Cortex of kidney (tissue), 1 donor: ENCODE measurements at places on chromosomes 7 and 10.

DNA sequence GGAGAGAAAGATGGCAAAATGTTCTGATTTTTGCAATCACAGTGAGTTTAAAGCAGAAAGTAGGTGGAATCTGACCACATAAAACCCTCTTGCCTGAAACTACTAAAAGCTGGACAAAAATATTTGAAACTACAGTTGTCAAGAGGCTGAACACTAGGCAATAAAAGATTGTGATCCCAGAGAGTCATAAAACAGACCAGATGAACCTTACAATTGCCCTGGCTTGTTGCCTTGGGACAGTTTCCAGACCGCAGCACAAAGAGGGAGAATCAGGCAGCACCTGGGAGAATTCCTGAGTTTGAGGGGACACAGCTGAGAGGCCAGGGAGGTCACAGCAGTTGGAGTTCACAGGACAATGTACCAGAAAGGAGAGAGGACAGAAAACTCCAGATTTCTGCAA is 107.3 kb upstream of the NANOS1 start:
- no peak for DNase-seq

DNA sequence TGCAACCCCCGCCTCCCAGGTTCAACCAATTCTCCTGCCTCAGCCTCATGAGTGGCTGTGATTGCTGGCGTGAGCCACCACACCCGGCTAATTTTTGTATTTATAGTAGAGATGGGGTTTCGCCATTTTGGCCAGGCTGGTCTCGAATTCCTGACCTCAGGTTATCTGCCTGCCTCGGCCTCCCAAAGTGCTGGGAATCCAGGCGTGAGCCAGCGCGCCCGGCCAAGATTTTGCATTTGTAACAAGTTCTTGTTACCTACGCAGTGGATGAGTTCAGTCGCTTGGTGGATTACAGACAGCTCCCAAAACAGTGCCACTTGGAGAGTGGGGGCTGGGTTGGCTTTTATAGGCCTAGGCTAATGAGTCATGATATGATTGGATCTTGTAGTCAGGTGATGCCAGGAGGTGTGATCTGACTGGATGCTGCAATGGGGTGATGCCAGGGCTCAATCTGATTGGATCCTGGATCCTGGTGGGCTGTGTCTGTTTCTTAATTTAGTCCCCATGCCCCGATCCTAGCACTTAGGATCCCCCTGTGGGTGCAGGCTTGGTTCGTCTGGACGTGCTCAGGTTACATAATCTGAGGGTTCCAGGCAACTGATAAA is 20.3 kb downstream of the SBDS start:
- no peak for DNase-seq

- no peak for DNase-seq
Observed at GRCh38 chr7:4549681-4550080, 132.4 kb upstream of the FOXK1 start.

DNA sequence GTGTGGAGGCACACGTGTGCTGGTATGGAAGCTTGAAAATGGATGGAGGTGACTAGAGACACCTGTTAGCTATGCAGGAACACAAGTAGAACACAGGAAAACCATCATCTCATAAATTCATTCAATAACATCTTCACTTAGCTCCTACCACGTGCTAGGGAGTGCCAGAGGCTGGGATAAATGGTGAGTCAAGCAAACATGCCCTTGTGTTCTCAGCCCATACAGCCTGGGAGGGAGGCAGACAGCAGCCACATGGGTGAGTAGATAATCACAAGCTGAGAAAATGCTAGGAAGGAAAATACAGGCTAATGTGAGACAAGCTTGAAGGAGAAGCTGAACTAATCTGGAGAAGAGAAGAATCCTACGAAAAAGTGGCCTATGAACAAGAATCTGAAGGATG is 468.0 kb upstream of the ZMIZ1 start:
- DNase-seq = no peak

GRCh38 chr10:73095481-73096021 is 1.1 kb downstream of the P4HA1 start:
- DNase-seq = no peak

GRCh38 chr10:58086144-58086762 is 181.4 kb downstream of the IPMK start:
- DNase-seq = no peak

- no peak for DNase-seq
Observed at GRCh38 chr7:55127622-55128081, 108.8 kb downstream of the EGFR start.

GRCh38 chr7:28062197-28062991 is 118.2 kb downstream of the JAZF1 start:
- DNase-seq = no peak

DNA sequence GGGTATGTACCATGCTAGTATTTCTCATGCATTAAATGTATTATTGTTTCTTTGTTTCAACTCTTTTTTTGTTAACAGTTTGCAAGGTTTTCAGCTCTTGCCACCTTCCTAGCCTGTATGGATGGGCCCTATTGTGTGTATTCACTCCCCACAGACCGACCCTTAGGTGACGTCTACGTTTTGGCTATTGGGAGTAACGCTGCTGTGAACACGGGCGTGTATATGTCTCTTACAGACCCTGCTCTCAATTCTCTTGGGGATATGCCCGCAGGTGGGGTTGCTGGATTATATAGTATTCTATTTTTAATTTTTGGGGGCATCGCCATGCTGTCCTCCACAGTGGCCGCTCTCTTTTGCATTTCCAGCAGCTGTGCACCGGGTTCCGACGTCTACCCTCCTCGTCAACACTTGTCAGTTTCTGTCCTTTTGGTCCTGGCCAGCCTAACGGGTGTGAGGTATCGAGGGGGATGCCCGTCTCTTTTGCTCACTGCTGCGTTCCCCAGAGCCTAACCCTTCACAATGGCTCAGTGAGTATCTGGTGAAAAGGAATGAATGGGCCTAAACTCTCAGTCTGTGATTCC is 64.1 kb upstream of the GNA12 start:
- no peak for DNase-seq

DNA sequence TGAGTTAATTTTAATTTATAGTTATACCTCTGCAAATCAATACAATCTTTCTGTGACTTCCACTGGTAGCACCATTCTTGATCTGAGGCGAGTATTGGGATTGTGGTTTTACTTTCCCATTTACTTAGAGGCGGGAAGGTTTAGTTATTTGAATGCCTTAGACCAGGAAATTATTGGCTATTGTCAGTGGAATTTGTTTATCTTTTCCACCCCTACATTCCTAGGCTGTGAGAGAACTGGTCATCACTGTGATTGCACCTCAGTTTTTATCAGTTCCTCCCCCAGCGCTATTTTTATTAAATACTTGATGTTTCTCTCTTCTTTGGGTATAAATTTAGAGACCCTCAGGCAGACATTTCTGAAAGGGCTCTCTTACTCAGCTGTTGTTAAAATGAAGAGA is 29.9 kb downstream of the CDK14 start:
- no peak for DNase-seq

DNA sequence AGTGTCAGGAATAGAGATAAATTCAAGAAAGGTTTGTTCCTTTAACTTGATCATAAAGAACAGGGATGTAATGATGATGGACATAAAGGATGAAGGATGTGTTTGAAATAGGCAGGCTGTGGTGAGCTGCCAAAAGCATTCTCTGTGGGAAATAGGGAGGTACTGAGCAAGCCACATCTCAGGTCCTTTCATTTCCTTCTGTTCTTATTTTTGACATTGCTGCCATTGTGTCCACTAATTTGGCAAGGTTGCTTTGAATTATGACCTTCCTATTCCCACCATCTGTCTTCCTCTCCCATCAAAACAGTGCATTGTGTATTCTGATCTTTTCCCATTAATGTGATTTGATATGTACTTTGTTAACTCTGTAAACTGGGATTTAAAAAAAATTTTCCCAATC is 9.4 kb downstream of the SCRN1 start:
- no peak for DNase-seq

- DNase-seq = no peak
Observed at GRCh38 chr7:155706376-155706775, 61.9 kb downstream of the RBM33 start.

GRCh38 chr10:67077376-67077775 is 151.5 kb downstream of the LRRTM3 start:
- no peak for DNase-seq

- DNase-seq = no peak
Observed at GRCh38 chr7:155809332-155809946, 2.8 kb downstream of the SHH start.

DNA sequence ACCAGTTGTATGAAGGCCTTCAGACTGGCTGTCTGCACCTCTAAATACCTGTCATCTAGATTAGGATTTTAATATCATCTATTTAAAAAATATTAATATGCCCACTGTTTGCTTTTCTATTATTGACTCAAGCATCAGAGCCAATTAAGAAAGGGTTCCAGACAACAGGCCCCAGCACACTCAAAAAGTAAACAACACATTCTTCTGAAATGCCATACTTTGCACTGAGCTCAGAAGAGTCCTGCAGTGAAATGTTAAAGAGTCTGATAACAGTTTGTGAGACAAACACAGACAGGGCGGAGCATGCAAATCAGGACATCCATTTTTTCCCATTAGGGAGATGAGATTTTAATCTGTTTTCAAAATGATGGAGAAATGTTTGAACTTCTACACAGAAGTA is 45.9 kb upstream of the KLF6 start:
- DNase-seq = no peak

- no peak for DNase-seq
Observed at GRCh38 chr10:127441350-127442219, 107.5 kb upstream of the NPS start.

DNA sequence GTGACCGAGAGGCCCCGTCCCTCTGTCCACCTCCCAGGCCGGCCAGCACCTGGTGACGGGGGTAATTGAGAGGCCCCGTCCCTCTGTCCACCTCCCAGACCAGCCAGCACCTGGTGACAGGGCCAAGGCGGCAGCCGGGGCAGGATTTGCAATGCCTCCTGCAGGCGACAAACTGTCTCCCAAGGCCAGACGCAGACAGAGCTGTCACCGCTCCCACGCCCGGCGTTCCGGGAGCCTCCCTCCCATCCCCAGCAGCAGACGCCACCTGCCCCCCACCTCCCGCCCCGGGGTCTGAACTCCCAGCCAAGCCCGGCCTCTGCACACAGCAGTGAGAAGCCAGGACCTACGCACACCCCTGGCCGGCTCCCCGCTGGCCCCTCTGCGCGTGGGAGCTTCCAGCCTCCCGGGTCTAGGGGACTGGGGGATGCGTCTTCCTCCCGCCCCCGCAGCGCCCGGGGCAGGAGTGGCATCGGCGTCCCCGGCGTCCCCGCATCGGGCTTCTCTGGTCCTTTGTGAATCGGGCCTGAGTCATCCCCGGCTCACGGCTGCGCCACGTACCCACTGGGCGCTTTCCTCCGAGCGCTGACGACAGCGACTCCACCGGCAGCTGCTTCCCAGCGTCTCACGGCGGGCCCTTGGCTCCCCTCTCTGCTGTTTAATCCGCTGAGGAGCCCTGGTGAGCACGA is 95.1 kb upstream of the DIP2C start:
- DNase-seq = no peak

GRCh38 chr10:72318418-72319262 is 36.1 kb downstream of the DNAJB12 start:
- no peak for DNase-seq

GRCh38 chr7:81301815-81302214 is 383.0 kb upstream of the SEMA3C start:
- no peak for DNase-seq

DNA sequence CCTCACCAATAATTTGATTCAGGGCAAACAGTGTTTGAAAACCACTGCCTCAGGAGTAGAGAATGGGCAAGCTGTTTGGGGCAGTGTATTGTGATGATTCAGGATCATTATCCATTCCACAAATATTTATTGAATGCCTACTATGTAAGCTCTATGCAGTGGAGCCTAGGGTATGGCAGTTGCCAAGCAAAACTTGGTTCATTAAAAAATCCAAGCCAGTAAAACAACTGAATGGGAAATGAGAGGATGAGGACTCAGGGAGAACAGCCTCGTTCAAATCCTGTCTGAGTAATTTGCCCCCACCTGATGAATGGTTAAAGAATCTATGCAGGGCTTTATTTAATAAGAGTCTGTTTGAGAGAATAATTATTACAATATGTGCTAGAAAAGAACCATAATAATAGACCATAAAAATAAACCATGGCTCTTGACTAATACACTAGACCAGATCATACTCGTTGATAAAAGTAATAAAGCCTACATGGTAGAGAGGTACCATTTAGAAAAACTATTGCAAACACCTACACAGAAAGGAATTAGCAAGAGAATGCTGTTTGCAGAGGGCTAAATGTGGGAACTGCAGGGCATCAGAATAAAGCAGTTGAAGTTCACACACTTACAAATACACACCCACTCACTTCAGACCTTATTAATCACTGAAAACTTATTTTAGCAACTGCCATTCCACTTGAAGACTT is 71.7 kb downstream of the CREB5 start:
- DNase-seq = no peak

- no peak for DNase-seq
Observed at GRCh38 chr7:92832534-92833023, 3.8 kb downstream of the CDK6 start.

GRCh38 chr7:134452419-134452838 is 6.5 kb downstream of the AKR1B1 start:
- no peak for DNase-seq

DNA sequence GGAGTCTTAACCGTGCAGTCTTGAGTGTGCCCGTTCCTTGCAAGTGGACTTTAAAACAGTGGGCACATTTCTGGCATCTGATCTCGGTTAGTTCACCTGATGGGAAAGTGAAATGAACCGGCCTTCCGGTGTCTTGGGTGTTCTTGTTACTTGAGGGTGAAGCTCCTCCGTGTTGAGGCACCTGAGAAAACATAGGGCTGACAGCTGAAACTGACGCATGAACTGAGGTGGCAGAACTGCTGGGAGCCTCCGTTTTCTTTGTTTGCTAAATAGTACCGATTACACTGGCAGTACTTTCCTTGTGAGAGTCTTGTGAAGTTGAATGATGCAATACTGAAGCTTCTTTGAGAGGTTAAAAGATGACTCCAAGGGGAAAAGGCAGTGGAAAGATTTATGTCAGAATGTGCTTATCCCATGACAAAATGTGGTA is 62.8 kb upstream of the SAMD8 start:
- DNase-seq = no peak

- no peak for DNase-seq
Observed at GRCh38 chr10:14876764-14877163, 1.9 kb upstream of the SUV39H2 start.

DNA sequence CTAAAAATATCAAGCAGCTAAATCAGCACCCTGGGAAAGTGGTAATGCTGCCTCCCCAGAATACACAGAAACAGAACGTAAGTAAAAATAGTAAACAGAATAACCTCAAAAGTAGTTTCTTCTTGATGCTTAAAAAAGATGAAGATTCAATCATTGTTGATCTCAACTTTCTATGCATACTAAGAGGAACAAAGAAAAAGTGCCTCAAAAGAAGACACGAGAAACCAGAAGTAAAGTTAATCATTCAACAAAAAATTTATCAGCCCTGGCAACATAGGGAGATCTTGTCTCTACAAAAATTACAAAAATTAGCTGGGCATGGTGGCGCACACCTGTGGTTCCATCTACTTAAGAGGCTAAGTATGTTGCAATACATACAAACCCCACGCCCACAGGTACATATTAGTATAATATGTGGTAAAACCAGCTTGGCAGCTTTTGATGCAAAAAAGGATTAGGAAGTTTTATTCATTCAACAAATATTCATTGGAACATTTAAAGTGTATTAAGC is 153.7 kb downstream of the NRBF2 start:
- DNase-seq = no peak
